ENCODE measurements at places on chromosomes 3 and 15.

DNA sequence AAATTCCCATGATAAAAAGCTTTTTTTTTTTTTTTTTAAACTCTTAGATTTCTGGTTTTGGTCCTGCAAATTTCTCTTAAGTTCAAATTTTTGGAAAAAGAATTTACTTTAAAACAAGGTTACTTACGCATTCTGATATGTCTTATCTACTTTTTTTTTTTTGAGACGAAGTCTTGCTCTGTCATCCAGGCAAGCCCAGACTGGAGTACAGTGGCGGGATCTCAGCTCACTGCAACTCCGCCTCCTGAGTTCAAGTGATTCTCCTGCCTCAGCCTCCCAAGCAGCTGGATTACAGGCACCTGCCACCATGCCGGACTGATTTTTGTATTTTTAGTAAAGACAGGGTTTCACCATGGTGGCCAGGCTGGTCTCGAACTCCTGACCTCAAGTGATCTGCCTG lies 83.2 kb downstream of the RASA2 start:
- DNase-seq = no peak

DNA sequence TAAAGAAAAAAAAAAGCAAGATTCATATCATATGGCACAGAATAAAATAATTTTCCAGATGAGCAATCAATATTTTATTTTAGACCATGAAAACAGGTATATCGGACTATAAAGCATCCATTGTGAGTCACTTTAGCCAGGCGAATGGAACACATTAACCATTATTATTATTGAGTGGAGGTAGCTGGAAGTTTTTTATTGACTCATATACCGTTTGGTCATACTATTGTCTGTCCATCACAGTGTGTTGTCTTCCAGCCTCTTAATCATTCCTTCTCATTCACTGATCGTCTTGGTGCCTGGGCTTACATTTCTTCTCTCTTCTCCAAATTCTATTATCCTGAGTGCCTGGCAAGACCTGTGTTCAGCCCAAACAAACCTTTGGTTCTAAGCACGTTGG lies 634.8 kb downstream of the MECOM start:
- no peak for DNase-seq

- DNase-seq = no peak
Measured at GRCh38 chr15:66108483-66109265, 144.9 kb downstream of the MEGF11 start.

DNA sequence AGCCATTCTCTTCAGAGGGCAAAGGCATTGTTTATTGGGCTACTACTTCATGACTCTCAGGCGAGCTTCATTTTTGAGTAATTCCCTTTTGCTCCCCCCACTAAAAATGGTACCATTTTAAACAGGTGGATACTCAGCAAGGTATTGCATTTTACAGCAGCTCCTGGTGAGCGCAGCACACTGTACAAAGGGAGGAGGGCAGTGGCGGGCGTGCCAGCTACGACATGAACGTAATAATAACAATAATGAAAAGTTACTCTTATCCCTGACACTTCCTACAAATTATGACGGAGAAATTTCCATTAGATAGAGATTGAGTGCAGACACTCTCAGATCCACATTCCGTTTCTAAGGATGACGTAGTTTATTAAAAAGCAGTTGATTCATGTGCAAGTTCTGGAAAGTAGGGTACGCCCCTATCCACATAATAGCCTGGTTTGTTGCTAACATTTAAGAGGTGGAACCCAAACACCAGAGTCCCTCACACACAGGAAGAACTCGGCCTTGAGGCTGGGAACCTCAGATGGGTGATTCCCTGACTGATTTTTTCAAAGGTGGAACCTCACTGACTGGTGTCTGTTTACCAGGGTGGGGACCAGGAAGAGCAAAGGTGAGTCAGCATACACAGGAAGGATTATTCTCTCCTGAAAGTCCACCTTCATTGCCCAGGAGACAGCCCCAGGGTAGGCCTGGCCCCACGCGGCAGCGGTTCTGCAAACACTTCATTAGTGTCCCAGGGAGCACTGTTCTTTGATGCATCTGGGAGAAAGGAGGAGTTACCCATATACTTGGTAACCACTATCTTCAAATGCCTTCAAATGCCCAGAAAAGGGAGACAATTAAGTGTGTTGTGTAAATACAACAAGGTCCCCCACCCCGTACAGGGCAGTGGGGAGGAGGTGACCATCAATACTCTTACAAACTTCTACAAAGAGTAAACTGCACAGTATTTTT lies 69.9 kb downstream of the LDHAL6B start:
- DNase-seq = no peak

- DNase-seq = no peak
Measured at GRCh38 chr3:24494618-24495325, at the start of gene THRB. TSS of gene THRB (minus strand) at chr3:24494850.

- no peak for DNase-seq
Measured at GRCh38 chr3:109784852-109785631, 447.7 kb upstream of the DPPA4 start.

GRCh38 chr3:176376531-176376930 lies 820.8 kb downstream of the TBL1XR1 start:
- no peak for DNase-seq

DNA sequence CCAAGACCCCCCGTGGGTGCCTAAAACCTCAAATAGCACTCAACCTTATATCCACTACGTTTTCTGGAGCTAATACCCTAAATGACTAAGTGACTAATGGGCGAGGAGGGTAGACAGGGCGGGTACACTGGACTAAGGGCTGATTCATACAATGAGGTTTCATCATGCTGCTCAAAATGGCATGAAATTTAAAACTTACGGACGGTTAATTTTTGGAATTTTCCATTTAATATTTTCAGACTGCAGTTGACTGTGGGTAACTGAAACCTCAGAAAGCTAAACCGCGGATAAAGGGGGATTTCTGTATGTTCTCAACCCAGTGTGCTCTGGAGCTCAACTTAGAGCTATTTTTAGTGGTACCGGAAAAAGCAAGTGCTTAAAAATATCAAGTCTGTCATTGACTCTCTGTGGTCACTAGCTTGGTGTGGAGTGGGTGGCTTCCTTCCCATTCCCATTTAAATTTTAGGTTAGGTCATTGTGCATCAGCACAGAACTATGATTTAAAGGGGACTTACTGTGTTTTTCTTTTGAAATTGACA lies 72.9 kb downstream of the LRRC28 start:
- DNase-seq = no peak

- no peak for DNase-seq
Measured at GRCh38 chr3:144822671-144823070, 851.0 kb downstream of the DIPK2A start.

DNA sequence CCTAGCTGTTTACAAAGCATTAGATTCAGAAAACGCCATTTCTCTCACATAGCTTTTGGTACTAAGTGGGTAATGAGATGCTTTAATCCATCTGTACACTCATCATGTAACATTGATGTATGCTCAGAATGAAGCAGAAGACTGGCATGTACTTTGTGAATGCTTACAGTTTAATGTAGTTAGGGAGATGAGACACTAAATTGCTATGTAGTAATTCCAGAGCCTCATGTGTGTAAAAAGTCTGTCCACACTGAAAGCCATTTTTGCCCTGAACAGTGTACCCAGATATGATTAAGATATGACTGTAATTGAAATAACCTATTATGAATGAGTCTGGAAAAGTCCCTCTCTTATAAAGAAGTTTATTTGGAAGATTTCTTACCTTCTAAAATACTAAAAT lies 66.5 kb downstream of the ARMC8 start:
- no peak for DNase-seq

DNA sequence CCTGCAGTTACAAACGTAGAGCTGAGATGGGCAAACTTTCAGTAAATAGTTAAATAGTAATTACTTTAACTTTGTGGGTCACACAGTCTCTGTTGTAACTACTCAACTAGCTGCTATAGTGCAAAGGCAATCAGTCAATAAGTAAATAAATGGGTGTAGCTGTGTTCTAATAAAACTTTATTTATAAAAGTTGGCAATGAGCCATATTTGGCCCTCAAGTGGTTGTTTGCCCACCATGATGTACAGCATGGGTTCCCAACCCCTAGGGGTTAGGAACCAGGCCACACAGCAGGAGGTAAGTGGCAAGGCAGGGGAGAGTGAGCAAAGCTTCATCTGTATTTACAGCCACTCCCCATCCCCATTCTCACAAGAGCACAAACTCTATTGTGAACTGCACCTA lies 44.9 kb upstream of the CHRM5 start:
- no peak for DNase-seq

DNA sequence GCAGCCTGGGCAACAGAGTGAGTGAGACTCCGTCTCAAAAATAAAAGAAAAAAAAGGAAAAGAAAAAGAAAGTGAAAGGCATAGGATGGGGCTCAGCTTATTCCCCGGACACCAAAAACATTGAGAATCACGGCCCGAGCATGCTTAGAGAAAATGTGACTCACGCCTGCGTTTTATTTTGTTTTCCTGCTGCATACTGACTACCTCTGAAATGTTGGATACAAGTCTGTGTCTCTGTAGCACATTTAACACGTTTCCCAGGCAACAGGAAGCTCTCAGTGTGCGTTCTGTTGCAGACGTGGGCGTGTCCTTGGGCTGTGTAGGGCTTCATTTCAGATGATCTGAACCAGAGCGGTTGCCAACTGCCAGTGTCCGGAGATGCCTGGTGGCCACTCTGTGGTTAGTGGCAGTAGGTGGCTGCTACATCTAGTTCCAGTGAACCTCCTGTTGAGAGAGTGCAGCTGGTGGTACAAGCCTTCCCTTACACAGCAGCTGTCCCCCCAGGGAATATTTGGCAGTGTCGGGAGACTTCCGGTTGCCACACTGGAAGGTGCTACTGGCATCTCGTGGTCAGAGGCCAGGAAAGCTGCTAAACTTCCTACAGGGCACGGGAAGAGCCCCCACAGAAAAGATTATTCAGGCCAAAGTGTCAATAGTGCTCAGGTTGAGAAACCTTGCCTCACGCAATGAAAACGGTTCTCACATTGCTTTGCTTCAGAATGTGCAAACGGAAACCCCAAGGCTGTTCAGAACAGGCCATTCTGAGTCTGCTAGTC lies 3.0 kb downstream of the SLC51A start:
- no peak for DNase-seq

- no peak for DNase-seq
Measured at GRCh38 chr3:13872451-13872850, 7.4 kb downstream of the WNT7A start.

DNA sequence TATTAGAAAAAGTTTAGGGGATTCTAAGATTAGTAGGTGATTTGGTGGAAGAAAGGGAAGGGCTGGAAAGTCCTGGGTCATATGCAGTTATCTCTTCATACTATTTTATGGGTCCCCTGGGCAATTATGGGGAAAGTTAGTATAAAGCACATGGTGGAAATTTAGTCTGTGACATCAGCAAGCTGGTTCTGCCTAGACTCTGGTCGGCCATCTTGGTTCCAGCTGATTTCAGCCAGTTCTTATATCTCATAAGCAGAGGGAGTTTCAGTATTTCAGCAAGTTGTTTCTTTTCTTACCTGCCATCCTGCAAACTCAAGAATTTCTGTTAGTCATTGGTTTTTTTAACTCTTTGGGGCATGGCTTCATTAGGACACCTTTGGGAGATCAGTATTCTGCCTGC lies 1.0 kb upstream of the LYZL4 start:
- DNase-seq = no peak

- no peak for DNase-seq
Measured at GRCh38 chr3:31462050-31462569, 70.6 kb upstream of the STT3B start.

DNA sequence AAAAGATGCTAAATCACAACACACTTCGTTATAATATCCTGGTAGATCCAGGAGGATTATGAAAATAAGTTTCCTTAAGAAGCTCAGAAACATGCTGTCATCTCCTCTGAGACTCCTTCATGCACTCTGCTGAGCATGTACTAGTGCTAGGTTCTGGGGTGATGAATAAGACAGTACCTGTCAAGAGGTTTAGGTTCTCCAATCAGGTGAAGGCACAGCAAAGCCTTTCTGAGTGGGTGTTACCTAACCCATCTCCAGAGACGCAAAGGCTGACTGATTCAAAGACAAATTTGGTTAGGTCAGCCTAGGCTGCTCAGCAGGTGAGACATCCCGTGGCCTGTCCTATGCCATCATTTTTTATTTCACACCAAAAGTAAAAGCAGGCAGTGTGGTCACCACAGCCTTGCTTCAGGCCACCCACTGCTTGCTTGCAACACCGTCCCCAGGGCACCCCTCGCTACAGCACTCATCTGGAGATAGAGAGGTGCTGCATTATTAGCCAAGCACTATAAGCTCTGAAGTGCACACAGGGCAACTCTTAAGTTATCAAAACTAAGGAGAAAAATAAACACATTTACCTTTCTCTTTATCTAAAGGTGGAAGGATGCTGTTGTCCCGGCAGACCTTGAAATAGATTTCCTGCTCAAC lies 117.2 kb downstream of the TJP1 start:
- no peak for DNase-seq

- DNase-seq = no peak
Measured at GRCh38 chr3:138355071-138355470, 6.7 kb downstream of the MRAS start.

DNA sequence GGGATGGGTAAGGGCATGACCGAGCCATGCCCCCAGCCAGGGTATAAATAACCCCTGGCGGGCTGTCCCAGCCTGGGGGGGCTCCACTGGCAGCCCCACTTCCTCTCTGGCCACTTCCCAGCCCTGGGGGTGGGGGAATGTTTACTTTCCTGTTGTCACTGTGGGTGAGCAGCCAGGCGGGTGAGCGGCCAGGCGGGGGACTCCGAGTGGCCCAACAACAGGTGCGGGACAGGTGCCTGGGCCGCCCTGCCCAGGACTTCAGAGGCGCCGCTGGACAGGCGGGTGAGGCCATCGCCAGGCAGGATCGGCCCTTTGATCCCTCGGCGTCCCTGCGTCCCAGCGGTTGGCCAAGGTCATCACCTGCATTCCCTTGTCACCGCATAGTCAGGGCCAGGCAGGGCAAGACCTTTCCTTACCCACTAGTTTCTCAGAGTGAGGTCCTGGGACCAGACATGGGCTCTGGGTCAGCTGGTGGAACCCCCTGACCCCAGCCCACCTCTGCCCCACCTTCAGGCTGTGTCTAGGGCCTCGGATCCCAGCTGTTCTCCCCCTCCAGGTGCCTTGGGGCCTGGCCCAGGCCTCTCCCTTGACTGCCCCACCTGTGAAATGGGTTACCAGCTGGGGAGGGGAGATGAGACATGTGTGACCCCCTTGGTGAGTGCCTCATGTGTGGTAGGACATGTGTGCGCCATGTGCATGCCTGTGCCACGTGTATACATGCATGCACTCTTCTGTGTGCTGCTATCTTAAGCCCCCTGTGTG lies 16.6 kb downstream of the SEMA3F start:
- DNase-seq = no peak

DNA sequence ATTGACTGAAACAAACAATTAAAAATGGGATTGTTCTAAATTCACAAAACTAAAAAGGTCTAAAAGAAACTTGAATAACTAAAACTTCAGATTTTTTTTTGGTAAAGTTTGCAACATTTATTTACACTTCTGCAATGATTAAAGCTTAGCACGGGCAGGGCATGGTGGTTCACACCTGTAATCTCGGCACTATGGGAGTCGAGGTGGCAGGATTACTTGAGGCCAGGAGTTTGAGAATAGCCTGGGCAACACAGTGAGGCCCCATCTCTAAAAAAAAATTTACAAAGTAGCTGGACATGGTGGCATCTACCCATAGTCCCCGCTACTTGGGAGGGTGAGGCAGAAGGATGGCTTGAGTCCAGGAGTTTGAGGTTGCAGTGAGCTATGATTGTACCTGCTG lies 31.6 kb downstream of the TLNRD1 start:
- DNase-seq = no peak

Data from activated CD8-positive, alpha-beta memory T cell treated with anti-CD3 and anti-CD28 coated beads for 48 hours (primary cell).